ENCODE measurements at places on chromosomes 6 and 20.

DNA sequence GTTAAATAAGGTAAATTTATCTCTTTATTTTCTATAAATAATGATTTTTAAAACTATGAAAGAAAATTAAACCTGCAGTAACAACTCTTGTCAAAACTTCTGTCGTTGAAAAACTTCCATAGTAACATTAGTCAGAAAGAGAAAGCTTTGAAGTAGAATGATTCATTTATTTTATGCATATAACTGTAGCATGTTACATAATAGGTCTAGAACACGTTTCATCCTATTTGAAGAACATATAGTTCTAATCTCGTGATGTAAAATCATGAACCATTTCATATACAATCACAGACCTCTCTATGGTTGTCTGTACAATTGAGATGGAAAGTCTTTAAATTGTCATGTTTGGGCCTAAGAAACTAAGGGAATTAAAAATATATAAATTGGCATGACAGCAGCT lies 61.3 kb upstream of the MYLIP start:
- DNase-seq = no peak
- no peaks in the 10 kb centered on the region for H3K4me1 ChIP-seq
- H3K27ac ChIP-seq = no peak overlapping the region
- no peaks in the 10 kb centered on the region for H3K36me3 ChIP-seq

DNA sequence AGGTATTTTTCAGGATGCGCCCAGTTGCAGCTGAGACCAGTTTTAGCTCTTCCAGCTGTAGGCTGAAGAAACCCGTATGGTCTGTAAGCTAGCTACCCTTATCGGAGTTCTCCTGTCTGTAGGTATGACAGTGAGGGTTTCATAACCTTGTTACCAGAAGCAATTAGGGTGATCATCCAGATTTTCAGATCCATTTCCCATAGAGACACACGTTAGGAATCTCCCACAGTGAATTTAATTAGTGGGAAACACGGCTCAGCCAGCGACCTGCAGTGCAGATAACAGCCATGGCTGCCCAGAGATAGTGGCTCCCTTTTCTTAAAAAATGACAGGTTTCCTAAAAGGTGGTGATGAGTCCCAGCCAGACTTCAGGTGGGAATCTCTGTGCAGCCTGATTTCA lies 111.1 kb downstream of the BTBD3 start:
- H3K27ac ChIP-seq = no peak overlapping the region
- no peaks in the 10 kb centered on the region for H3K4me1 ChIP-seq
- no peak for DNase-seq
- H3K4me3 ChIP-seq = no peak overlapping the region

- peaks cover 18% of the 10 kb centered on the region for H3K4me1 ChIP-seq
- H3K4me3 ChIP-seq = no peak overlapping the region
- H3K27me3 ChIP-seq = no peaks in the 10 kb centered on the region
- DNase-seq = no peak
- no peaks in the 10 kb centered on the region for H3K36me3 ChIP-seq
These were observed 159.8 kb upstream of the HCRTR2 start for GRCh38 chr6:55014321-55015088.

DNA sequence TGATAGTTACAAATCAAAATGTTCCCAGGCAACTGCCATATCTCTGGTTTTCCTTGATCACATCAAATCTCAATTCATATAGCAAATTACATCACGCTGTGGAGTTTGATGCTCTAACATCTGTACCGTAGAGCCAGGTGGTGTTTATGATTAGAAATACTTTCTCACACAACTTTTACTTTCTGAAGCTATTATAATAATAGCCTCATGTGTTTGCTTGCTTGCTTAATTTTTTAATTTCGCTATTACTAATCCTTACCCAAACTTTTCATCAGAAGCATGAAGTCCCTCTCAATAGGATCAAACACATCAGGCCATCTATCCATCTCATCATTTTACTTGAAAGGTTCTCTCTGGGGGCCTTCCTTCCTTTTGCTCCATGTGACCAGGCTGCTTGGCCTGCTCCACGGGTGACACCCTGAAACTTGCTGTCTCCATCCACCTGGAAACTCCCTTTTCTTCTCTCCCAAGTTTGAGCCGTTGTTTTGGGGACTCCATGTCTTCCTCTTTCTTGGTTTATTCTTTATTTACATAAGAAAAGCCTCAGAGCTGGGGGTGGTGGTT lies 75.4 kb downstream of the ADAT2 start:
- H3K36me3 ChIP-seq = no peaks in the 10 kb centered on the region
- H3K4me3 ChIP-seq = no peak overlapping the region
- H3K27ac ChIP-seq = no peak overlapping the region
- H3K4me1 ChIP-seq = no peaks in the 10 kb centered on the region
- H3K27me3 ChIP-seq = no peaks in the 10 kb centered on the region
- DNase-seq = no peak

DNA sequence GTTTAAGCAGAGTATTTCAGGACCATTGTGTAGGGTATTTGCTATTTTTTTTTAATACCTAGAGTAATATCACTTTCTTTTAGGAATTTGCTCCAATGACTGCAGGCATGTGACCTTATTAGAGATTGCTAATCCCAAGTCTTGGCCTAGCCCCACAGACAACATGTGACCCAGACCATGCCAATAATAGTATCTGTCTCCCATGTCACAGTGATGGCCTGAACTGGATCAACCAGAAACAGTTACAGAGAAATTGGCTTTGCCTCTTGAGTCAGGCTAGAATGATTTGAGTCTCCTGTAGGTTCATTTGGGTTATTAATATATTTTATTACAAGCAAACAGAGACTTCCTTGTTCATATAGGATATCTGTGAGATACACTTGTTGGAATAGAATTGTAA lies 116.8 kb downstream of the DNAH8 start:
- no peaks in the 10 kb centered on the region for H3K27me3 ChIP-seq
- no peak overlapping the region for H3K4me3 ChIP-seq
- no peak overlapping the region for H3K27ac ChIP-seq
- H3K4me1 ChIP-seq = no peaks in the 10 kb centered on the region

GRCh38 chr6:42166444-42167141 lies 6.6 kb upstream of the GUCA1A start:
- H3K27ac ChIP-seq = peak overlapping the region; percentile 66
- peak; percentile 84 for DNase-seq
- H3K36me3 ChIP-seq = no peaks in the 10 kb centered on the region
- peaks cover 12% of the 10 kb centered on the region for H3K4me1 ChIP-seq
